CD4-positive, alpha-beta T cell treated with Interleukin-12 subunit alpha and Interleukin-12 subunit beta, for 1 hour (primary cell): ENCODE measurements at places on chromosomes 16 and 17.

- DNase-seq = no peak
These were observed 136.7 kb upstream of the NUDT7 start for GRCh38 chr16:77585379-77586251.

GRCh38 chr16:78325468-78326352, 226.3 kb downstream of the WWOX start:
- no peak for DNase-seq

GRCh38 chr16:1497014-1497598, 3.9 kb downstream of the TELO2 start:
- DNase-seq = no peak

DNA sequence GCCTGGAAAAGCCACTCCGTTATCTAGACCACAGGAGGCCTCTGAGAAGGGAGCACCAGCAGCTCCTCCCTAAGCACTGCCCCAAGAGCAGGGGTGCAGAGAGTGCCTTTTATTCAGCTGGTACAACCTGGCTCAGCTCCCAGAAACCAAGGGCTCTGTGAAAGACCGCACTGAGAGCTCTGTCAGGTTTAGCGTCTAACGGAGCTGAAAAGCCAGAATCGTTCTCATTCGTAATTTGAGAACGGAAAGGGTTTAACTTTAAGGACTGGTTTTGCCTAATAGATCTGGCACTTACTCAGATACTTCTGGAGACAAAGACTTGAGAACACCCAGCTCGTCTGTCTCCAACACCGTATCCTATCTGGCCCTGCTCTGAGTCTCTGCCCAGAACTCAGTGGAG, 13.5 kb downstream of the MPG start:
- no peak for DNase-seq

DNA sequence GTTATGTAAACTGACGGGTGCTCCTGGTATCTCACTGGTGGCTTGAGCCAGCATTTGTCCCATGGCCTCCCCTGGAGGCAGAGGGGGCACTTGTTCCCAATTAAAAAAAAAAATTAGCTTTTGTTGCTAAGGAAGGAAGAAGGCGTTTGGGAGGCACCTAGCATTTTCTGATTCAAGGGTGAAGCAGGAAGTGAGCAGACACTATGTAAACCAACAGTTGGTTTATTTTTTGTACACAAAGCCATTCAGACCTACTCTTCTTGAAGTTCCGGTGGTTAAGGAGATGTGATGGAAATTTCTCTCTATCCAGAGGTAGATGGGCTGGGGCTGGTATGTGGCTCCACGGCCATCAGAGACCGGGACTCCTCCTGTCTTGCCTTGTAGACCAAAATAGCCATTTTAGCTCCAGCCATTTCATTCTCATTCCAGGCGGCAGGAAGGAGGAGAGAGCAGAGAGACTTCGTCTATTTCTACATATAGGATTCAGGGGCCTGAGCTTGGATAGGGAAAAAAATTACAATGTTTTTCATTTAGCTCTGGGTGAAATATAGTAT, 103.0 kb downstream of the SNX29 start:
- DNase-seq = peak; percentile 38

GRCh38 chr17:77735566-77736198, 222.8 kb upstream of the TNRC6C start:
- DNase-seq = no peak

- no peak for DNase-seq
These were observed 12.2 kb upstream of the ATP2C2 start for GRCh38 chr16:84356176-84356575.

GRCh38 chr17:51056813-51057510, 63.7 kb downstream of the SPAG9 start:
- peak; percentile 56 for DNase-seq

DNA sequence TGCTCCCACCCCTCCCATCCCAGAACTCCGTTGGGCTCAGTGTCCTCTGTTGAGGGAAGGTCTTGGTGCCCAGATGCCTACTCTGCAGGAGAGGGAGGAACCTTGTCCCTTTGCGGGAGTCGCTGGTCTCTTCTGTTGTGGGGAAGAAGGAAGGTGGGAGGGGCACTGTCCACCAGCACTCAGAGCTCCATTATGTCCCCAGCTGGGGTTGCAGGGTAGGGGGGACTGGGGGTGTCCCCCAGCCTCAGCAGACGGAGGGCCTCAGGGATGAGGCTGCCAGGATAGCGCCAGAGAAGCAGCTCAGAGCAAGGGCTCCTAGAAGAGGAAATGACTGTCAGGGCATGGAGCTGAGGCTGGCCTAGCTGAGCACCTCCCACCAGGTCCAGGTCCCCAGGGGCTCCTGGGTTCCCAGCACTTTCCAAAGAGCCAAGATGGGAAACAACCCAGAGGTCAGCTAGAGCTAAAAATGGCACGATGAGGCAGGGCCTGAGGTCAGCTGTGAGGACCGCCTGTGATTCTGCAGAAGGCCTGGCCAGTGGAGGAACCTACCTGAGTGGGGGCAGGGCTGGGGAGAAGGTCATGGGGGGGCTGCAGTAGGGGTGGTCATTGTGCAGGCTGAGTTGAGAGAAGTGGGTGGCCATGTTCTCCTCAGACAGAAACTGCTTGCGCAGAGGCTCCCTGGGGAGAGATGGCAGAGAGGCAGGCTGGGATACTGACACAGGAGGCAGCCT, 893 bp downstream of the HCFC1R1 start:
- DNase-seq = no peak

DNA sequence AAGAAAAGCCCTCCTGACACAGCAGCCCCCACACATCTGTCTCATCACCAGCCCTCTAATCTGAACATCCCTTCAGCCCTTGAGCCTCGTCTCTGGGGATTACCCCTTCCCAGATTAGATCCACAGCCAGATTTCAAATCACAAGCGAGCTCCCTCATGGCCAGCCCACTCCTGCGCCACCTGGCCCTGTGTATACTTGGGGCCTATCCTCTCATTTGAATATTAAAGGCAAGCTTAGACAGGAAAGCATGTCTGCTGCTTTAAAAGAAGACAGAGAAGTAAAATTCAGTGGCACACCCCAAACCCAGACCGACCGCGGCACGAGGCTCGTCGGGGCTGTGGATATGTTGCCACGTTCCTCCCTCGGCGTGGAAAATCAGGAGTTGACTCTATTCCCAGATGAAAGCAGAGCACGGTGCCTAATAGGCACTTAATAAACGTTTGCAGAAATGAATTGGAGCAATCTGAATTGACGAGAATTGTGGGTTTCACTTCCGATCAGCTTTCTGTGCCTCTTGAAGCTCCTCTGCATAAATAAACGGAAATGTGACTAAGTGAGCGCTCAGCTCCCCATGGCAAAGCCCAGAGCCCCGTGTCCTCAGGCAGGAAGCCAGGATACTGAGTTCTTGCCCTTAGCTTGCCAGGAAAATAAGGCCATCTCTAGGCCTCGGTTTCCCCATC, 108.0 kb downstream of the CCDC182 start:
- DNase-seq = no peak

DNA sequence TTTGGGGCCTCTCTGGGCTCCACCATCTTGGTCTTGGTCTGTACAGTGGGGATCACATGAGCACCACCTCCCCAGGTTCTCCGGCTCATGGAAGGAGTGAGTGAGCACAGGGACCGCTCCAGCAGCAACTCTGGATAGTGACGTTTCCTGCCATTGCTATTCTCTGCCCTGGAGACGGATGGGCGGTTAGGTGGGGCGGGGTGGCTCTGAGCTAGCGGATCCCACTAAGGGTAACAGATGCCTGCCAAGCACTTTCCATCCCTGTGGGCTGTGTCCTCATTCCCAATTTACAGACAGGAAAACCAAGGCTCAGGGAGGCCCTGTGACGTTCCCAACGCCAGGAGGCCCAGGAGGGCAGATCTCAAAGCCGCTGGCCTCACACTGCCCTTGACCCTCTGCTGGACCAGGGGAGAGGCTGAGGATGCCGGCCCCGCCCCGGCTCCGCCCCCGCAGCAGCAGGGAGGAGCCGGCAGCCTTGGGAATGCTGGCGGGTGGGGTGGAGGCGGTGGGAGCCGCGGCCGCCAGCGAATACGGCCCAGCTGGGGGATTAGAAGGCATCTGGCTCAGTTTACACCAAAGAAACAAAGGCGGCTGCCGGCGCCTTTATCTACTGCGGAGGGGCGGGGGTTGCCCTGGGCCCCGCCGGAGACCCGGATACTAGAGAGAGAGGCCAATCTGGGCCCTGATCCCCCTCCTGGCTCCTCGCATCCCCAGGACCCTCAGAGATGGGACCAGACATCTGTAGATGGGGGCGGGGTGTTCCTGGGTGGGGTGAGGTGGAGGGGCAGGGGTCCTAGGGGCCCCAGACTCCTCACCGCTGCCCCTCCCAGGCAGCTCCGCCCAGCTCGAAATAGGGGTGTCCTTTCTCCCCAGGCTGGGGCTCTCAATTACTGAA, 122.3 kb upstream of the CIBAR2 start:
- no peak for DNase-seq

GRCh38 chr16:24729243-24729950, at the start of gene TNRC6A:
TSS of gene TNRC6A (plus strand) at chr16:24729651. CDS start at chr16:24729842, 191 bp downstream.
- DNase-seq = peak; percentile 85

DNA sequence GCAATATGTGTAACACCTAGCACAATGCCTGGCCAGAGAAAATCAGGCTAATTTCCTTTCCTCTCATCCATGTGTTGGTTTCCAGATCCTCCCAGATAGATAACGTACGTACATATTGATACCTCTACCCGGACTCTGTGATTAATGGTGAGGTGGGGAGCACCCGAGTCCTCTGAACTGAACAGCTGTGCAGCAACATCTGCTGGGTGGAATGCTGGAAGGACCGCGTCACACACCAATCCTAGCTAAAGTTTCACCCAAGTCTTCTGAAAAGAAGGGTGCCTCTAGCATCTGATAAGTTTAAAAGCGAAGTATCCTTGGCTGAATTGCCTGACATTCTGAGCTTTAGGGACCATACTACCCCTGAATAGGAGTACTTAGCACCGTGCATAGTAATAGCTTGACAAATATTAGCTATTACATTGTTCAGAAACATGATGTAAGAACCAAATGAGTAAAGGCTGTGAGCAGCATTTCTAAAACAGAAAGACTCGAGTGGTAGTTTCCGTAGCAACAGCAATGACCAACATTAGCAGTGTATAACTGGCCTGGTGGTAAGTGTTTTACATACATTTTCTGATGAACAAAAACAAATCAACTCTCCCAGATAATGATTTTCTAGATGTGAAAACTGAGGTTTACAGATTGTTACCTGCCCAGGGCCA, 91.4 kb downstream of the SYCE1L start:
- no peak for DNase-seq

GRCh38 chr17:61383689-61384201, 15.9 kb upstream of the TBX2 start:
- no peak for DNase-seq

DNA sequence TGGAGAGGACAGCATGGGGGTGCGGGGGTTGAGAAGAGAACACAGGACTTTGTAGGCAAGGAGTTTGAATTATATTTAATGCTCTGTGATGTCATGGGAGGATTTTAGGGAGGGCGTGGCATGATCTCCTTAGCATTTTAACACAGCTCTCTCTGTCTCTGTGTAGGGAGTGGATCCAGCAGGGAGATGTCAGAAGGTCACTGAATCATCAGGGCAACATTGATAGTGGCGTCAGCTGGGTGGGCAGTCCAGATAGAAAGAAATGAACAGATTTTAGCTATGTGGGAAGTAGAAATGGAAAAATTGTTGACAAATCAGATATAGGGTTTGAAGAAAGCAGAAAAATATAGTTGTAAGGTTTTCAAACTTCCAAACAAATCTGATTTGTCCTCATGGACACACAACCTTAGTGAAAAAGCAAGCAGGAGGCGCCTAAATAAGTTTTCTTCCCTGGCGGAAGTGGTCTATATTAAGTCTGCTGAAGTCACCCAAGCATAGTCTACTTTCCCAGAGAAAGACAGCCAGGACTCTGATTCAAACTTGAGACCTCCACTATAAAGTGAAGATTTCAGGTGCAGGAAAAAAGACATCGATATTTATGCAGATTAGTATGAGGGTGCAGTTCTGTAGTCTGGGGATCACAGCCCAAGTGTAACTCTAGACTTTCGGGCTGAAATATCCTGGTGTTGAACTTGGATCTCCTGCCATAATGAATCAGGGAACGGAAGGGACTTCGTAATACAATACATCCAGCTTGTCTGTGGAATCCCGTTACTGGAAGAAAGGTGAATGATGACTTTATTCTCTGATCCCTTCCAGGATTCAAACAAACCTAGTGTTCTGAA, 10.1 kb upstream of the PCTP start:
- no peak for DNase-seq

DNA sequence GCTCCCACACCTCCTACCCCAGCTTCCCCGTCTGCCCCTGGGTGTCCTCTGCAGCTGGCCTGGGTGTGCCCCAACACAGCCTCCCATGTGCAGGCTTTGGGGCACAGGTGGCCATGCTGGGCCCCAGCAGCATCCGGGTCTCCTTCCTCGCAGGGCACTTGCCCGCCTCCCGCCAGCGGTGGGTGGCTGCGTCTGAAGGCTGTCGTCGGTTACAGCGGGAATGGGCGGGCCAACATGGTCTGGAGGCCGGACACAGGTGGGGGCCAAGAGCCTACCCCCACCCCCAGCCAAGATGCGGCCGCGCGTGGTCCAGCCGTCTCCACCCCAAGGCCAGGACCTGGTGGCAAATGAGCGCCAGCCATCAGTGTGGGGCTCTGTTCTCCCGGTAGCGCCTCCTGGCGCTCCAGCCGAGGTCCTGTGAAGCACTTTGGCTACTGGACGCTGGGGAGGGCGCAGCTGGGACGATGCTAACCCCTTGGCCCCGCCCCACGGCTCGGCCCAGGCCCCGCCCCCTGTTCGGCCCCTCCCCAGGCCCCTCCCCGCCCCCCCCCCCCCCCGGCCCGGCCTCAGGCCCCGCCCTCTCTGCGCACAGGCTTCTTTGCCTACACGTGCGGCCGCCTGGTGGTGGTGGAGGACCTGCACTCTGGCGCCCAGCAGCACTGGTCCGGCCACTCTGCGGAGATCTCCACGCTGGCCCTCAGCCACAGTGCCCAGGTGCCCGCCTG, 7.3 kb upstream of the RHOT2 start:
- peak; percentile 71 for DNase-seq

- DNase-seq = no peak
These were observed 1460.0 kb upstream of the CDH8 start for GRCh38 chr16:63496282-63496681.

GRCh38 chr17:4204710-4205173, 59.0 kb downstream of the ANKFY1 start:
- DNase-seq = no peak

DNA sequence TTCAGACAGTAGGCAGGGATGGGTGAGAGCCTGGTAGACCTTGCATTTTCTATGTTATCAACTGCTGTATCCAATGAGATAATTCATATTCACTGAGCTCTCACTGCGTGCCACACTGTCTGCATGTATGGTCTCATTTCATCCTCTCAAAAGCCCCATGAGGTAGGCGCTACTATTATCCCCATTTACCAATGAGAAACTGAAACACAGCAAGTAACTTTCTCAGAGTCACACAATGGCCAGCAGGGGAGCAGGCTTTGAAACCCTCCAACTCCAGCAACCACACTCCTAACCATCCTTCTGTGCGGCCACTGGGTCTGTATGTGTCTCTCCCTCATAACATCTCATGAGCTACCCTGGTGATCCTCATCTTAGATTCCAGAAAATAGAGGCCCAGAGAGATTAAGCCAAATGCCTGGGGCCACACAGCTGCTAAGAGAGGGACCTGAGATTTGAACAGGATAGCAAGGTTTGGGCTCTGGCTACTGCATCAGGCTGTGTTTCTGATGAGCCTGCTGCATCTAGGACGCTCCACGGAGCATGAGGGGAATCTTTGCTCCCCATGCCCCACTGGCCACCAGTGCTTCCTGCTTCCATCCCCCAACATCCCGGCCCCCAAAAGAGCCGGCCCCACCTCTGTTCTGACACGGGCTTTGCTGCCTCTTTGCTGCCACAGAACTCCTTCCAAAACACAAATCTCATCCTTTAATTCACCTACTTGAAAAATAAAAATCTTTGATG, 3.2 kb downstream of the CCR7 start:
- peak; percentile 79 for DNase-seq

- no peak for DNase-seq
These were observed 48.0 kb downstream of the ABCC6 start for GRCh38 chr16:16175296-16175695.

- DNase-seq = no peak
These were observed 103.8 kb downstream of the SSH2 start for GRCh38 chr17:29826114-29826692.
